Activated naive CD4-positive, alpha-beta T cell (primary cell): ENCODE measurements at places on chromosomes 3 and 15.

DNA sequence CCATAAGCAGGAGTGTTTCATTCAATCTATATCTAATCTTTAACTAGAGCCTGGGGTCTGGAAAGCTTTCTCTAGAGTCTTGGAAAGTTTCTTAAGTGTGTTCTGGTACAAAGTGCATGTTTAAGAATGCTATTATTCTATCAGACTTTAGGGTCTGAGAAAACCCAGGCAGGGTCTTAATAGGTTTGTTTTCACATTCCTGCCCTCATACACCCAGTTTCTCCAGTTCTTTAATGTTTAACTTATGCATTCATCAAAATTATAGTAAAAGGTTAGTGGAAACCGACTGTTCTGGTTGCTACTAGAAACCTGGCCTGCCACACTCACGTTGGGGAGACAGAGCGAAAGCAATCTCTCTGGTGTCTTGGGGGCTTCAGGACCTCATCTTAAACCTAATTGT is 102.9 kb upstream of the WDR72 start:
- DNase-seq: no peak

- DNase-seq: no peak
Measured at GRCh38 chr15:40414816-40415215, 9.2 kb downstream of the IVD start.

- no peak for DNase-seq
Measured at GRCh38 chr3:128872744-128873143, 6.7 kb upstream of the ACAD9 start.

DNA sequence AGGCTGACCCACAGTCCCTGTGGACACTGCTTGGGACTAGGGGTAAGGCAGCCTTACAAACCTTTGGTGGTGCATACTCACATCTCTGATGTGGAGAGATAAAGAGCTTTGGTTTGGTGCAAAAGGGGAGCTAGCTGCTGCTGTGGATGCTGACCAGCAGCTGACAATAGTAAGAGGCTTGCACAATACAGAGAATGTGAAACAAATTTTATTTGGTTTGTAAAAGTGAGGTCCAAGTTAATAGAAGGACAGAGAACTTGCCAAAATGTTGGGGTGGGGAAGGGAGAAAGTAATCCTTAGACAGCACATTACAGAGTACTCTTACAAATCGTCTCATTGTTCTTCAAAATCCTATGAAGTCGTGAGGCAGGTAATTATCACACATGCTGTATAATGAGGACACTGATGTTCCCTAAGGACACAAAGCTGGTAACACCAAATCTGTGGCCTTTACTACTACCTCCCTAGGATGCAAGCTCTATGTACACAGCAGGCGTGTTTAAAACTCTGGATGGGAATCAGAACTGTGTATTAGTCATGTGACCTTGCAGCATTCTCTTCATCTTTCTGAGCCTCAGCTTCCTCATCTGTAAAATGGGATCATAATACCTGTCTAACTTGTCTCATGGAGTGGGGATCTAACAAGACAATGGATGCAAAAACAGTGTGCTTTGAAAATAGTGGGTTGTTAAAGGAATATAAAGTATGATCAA is 21.6 kb downstream of the ARHGAP31 start:
- DNase-seq: no peak

DNA sequence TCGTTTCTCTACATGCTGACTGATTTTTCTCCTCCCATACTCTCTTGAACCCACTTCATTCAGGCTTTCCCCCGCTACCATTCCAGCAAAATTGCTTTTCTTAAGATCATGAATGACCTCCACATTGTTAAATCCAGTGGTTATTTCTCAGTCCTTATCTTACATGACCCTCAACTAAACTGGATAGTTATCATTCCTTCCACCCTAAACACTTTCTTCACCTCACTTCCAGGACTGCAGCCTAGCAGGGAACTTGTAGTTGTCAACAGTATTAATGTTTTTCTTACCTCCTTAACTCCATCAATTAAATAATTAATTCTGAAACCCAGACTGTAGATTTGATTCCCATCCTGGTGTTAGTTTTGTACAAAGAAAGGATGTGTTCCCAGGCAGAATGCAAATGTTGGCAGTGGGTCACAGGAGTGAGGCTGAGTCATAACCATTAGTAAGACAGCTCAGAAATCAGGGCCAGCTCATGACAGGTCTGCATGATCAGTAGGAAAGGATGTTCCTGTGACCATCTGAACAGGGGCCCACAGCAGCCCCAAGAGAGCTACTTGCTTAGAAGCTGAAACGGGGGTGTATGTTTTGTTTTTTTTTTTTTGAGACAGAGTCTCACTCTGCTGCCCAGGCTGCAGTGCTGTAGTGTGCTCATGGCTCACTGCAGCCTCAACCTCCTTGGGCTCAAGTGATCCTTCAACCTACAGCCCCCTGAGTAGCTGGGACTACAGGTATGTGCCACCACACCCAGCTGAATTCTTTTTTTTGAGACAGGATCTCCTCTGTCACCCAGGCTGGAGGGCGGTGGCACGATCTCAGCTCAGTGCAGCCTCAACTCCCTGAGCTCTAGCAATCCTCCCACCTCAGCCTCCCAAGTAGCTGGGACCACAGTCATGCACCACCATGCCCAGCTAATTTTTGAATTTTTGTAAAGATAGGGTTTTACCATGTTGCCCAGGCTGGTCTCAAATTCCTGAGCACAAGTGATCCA is 9.1 kb downstream of the BCL2L10 start:
- DNase-seq: no peak

DNA sequence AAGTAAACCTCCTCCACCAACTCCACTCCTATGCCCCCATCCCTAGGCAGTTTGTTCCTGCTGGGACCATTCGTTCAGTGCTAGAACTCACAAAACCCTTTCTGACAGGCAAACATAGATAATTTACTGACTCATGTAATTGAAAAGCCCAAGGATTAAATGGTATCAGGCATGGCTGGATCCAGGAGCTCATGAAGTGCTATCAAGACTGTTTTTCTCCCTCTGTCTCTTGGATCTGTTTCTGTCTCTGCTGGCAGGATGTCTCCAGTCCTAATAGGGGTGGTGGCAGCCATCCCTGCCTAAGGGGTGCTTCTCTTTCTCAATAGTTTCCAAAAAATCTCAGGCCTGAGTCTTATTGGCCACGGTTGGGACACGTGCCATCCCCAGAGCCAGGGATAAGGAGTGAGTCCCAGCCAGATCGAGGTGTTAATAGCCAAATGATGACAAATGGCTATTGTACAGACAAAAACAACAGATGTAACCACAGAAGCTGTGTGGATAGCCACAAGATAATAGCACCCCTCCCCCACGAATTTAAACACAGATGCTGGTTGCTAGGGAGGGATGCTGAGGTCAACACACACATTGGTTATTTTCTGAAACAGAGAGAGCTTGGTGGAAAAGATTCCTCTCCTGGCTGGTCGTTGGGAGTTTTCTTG is 168.6 kb downstream of the SHQ1 start:
- DNase-seq: no peak

- peak; percentile 10 for DNase-seq
Measured at GRCh38 chr3:31226346-31226745, 306.4 kb upstream of the STT3B start.

- no peak for DNase-seq
Measured at GRCh38 chr15:100911086-100911485, 8.1 kb upstream of the LRRK1 start.

- DNase-seq: peak; percentile 39
Measured at GRCh38 chr15:50906954-50907600, 1.4 kb upstream of the AP4E1 start.

GRCh38 chr3:184595726-184596125 is 34.1 kb downstream of the EPHB3 start:
- DNase-seq: no peak

DNA sequence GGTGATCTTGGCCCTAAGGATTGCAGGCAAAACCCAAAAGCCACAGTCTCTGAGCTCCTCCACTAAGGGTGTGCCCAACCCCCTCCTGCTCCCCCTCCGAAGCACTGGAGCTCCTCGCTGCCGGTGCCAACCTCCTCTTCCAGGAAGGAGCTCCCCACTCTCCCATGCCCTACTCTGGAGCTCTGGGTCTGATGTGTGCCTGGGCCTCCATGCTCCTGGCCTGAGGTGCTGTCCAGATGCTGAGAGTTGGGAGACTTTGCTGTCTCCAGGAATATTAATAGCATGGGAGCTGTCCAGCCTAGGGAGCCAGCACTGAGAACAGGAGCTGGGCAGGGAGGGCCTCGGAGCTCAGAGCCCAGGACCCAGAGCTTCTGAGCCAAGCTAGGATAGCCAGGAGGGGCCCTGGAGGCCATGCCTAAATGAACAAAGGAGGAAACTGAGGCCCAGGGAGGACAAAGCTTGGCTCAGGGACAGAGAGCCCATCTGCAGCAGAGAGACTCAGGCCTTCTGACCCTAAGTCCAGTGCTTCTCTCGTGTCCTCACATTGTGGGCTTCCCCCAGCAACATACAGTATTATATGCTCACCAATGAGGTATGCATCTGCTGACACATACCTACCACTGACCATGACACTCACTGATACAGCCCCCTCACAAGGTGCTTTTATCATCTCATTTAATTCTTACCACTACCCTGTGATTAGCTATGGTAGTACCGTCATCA is 36.9 kb upstream of the HERC1 start:
- DNase-seq: no peak

DNA sequence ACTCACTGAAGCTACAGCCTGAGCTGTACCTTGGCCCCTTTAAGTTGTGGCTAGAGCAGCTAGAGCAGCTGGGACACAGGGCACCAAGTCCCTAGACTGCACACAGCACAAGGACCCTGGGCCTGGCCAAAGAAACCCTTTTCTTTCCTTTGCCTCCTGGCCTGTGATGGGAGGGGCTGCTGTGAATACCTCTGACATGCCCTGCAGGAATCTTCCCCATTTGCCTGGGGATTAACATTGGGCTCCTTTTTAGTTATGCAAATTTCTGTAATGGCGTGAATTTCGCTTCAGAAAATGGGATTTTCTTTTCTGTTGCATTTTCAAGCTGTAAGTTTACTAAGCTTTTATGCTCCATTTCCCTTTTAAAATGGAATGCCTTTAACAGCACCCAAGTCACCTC is 611.2 kb upstream of the ARPP21 start:
- DNase-seq: no peak
